ENCODE measurements at places on chromosomes 5 and 9.

DNA sequence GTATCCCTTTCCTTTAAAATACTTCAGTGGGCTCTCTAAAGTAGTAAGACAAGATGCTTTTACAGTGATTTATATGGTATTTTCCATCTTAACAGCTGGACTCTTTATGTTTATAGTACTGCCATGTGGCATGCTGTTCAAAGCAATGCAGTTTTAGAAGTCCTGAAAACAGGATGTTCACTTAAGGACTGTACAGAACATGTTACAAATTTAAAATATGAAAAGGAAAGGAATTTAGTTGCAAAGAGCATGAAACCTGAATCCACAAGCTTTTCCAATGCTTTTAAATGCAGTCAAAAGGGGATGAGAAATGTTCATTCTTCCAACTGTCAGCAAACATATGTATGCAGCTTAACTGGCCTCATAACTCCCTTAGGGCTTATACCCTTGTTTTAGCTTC, 580.2 kb downstream of the EFNA5 start:
- DNase-seq, result no peak

- DNase-seq, result no peak
Measured at GRCh38 chr9:93823245-93824072, 131.7 kb downstream of the BARX1 start.

GRCh38 chr9:10613419-10613818, 617 bp upstream of the PTPRD start:
- DNase-seq, result no peak

DNA sequence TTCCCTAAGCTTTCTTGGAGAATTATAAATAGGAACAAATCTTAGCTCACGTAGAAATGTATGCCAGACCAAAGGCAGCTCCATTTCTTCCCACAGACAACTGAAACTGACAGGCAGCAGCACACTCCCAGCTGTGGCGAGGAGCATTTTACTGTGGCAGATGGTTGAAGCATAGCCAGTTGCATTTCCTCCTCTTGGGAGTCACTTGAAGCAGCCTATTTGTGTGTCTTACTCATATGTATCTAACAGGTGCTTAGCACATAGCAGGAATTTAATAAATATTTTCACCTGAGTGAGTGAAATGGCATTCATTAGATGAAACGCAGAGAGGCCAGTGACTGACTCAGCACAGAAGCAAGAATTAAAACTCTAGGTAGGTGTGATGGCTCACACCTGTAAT, 12.3 kb upstream of the MTMR12 start:
- no peak for DNase-seq

- no peak for DNase-seq
Measured at GRCh38 chr5:97044052-97044451, 98.4 kb downstream of the LIX1 start.

- no peak for DNase-seq
Measured at GRCh38 chr5:140186267-140186671, 11.3 kb downstream of the CYSTM1 start.

GRCh38 chr9:23342291-23342690, 483.7 kb downstream of the ELAVL2 start:
- no peak for DNase-seq

DNA sequence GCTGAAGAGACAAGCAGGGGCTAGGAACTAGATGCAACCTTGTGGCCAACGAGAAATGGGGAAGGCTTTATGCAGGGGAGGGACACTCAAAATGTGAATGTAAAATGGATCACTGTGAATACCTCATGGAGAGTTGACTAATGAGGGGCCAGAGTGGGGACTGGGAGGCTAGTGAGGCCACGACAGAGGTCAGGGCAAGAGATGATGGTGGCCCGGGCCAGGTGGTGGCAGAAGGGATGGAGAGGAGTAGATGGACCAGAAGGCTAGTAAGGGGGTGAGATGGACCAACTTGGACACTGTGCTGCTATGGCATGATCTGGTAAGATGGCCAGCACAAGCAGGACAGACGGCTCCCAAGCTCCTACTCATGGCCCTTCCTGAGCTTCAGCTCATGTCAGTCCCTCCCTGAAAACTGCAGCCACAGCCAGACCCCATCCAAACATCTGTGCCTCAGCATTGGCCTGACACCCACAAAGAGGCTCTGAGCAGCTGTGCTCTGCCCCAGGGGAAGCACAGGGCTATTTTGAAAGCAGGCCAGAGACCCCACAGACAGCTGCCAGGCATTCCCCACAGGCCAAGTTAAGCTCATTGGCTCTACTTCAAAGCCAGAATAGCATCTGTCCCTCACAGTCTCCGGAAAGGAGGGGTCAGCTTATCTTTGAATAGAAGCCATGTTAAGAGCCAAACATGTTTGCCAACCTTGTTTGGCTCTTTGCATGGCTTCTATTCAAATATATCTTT, 22.1 kb downstream of the P4HA2 start:
- DNase-seq, result no peak

- no peak for DNase-seq
Measured at GRCh38 chr5:150648294-150649107, 8.0 kb downstream of the SYNPO start.

DNA sequence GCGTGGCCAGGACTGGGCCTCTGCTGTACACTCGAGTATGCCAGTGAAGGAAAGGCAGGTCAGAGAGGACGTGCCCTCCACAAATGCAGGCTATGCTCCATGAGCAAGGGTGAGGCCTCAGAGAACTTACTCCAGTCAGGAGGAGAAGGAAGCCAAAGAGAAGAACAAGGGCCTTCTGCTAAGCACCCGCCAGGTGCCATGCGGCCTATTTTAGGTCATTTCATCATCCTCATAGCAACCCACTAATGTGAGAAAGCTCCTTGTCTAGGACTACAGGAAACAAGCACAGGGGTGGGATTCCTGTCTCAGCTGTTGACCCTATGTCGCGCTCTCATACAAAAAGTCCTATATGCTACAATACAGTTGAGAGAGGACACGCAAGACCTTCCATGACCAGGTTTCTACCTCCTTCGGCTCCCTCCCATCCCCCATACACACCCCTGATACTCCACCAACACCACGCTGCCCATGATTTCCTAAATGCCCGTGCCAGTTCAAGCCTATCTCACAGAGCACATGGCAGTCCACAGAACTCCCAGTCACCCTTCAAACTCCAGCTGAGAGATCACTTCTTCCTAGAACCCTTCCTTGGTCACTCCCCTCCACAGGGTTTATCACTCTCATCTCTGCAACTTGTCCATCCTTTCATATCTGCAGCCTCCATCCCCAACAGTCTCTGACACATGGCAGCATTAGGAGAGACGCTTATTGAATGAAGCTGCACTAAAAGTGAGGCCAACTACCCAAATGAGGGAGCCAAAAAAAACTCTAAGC, 26.8 kb downstream of the PSMB7 start:
- DNase-seq, result no peak

DNA sequence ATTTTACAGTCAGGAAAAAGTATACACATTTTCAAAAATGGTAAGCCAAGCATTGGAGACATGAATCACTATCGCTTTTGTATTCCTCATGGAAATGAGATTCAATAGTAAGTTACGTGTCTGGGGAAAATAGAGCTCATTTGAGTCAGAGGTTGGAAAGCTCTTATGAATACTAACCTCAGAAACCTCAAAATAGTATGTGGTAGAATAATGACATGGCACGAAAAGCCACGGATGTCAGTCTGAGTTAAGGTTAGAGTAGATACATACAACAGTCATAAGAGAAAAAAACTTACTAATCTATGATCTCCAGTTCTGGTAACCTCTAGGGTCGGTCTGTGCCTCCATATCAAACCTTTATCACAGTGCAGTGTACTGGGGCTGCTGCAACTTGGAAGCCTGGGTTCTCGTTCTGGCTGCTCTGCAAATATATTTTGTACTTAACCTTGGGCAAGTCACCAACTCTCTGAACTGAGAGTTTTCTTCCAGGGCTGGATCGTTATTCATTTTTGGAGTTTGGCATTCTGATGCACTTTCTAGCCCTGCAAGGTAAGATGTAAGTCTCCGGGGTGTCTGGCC, 31.8 kb downstream of the MAP1B start:
- no peak for DNase-seq

DNA sequence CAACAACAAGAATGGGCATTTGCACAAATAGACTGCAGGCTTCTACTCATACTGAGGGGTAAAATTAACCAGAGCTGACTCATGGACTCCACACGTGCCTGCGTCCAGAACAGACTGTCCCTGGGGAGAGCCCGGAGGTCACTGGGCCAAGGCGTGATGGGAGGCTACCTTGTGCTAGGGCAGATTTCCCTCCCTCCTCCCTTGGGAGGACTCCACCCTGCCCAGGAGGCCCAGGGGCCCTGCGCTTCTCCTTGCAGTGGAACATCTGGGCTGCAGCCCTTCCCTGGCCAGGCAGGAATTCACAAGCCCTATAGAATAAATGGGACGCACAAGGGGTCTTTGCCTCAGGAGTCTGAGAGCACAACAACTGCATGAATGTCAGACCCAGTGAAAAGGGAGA, 35.6 kb downstream of the IRX2 start:
- no peak for DNase-seq

DNA sequence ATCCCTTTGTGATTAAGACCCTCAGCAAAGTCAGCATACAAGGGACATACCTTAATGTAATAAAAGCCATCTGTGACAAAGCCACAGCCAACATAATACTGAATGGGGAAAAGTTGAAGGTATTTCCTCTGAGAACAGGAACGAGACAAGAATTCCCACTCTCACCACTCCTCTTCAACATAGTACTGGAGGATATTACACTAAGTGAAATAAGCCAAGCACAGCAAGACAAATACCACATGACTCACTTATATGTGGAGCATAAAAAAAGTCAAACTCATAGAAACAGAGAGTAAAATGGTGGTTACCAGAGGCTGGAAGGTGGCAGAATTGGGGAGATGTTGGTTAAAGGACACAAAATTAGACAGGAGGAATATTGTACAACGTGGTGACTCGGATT, 118.1 kb upstream of the NFIL3 start:
- DNase-seq, result no peak

DNA sequence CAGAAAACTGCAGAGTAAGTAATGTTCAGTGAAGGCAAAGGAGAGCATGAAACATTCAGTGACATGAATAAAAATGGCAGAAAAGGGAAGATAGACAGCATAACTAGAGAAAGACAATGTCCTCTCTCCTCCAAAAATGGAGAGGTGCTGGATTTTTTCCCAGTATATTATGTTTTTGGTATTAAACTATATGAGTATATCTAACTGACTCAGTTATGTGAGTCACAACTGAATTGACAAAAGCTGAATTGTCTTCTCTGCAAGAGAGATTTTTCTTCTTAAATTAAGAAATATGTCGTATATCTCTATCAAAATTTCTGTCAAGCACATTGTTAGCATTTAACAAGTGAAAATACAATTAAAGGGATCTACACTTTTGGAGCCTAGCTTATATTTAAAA, 375.1 kb downstream of the CHSY3 start:
- no peak for DNase-seq

DNA sequence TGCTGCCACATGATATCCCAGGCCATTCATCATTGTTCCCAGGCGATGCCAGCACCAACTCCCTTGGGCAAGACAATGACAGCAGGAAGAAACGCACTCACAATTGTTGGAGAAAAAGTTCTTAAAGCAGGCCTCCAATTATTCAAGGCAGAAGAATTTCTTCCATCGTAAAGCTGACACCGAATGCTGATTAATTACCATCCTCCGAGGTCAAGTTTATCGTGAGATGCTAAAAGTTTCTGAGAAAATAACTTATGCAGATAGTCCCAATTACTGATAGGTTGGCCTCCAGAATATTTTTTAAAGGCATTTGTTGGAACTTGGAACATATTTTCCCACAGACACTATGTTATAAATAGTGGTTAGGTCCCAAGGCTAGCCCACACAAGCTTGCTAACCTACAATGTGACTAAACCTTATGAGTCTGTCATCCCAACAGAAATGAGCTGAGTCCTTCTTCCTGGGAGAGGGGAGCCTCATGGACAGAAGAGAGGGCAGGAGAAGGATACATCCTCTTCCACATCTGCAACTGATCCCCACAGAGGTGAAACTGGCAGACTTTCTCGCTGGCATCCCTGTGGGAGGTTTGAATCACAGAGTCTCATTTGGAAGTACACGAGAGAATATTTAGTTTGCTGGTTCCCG, 202.4 kb upstream of the TBC1D2 start:
- no peak for DNase-seq

DNA sequence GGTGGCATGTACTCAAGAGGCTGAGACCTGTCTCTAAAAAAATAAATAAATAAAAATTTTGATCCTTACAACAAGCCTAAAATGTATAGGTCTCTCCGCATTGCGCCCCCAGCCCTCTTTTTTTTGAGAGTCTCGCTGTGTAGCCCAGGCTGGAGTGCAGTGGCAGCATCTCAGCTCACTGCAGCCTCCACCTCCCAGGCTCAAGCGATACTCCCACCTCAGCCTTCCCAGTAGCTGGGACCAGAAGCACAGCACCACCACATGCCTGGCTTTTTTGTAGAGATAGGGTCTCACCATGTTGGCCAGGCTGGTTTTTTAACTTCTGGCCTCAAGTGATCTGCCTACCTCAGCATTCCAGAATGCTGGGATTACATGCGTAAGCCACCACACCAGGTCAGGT, 2.2 kb upstream of the GARIN3 start:
- DNase-seq, result no peak

DNA sequence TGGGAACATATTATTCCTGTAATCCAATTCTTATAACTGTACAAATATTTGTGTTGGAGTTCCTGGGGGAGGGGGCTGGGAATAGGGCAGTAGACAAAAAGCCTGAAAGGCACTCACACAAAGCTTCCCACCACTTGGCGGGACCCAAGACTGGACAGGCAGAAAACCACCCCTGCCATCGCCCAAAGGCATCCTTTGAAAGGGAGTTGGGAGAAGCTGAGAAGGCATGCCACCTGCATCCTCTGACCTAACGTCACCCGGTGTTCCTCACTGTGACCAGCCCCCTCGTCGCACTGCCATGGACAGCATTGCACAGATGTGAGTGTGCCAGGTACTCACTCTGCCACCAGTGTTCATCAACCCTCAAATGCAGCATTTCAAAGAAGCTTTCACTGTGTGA, 80.6 kb upstream of the SMIM23 start:
- DNase-seq, result no peak

- no peak for DNase-seq
Measured at GRCh38 chr5:137035480-137035878, 463.6 kb downstream of the SPOCK1 start.

DNA sequence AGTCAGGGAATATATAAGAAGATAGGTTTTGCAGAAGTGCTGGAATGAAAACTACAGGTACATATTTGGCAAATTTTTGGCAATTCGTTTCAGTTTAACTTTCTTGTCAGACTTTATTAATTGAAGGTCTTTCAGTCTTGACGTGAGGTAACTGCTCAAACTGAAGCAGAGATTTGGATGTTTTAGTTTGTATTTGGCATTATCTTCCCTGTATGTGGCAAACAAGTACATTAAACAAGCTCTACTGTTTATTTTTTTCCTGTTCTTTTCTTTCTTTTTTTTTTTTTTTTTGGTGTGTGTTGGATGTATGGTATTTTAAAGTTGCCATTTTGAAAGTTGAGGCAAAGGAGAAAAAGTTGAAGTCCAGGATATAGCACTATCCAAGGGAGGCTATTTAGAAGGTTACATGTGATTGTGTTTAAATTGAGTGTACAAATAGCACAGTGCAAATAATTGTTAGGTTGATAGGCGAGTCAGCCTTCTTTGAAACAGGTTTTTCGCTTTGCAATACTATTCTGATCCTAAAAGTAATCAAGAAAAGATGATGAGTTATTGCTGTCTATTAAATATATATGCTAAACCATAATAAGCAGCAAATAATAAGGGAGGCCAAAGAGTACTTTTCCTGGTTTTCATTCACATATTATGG, 2.2 kb downstream of the PBX3 start:
- DNase-seq, result no peak

GRCh38 chr9:86629530-86629929, 275.3 kb upstream of the TUT7 start:
- no peak for DNase-seq

GRCh38 chr5:6827526-6828219, 114.4 kb downstream of the TENT4A start:
- DNase-seq, result peak; percentile 13

GRCh38 chr5:133179405-133179804, 127.6 kb downstream of the HSPA4 start:
- DNase-seq, result no peak

Measured in activated effector memory CD4-positive, alpha-beta T cell treated with Interleukin-2 at 50 U/mL for 16 hours (primary cell).